ENCODE measurements at places on chromosomes 1 and 21.
A peak's percentile ranks its signal among the peaks of the same experiment; 100 is the strongest.

GRCh38 chr1:199394856-199395255 lies 632.7 kb upstream of the NR5A2 start:
- DNase-seq, result no peak

DNA sequence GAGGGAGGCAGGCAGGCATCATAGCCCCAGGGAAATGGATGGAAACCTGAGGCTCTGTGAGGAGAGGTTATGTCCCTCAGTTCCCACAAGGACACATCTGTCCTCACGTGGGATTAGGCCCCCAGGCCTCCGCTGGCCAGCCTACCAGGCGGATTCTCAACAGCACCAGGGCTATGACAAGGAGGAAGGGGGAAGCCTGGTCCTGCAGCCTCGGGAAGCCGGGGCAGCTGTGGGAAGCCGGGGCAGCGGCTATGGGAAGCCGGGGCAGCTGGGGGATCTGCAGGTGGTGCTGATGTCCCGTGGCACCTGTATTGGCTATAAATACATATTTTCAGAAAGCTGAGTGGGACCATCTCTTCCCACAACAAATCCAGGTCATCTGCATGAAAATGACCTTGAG lies 19.7 kb downstream of the BSND start:
- no peak for DNase-seq

- peak; percentile 75 for DNase-seq
These were observed 112.3 kb upstream of the NFIA start for GRCh38 chr1:60969971-60970509.

- no peak for DNase-seq
These were observed 633 bp upstream of the PPFIA4 start for GRCh38 chr1:203025686-203026030.

GRCh38 chr1:205017001-205017400 lies 26.0 kb upstream of the CNTN2 start:
- DNase-seq, result no peak

- no peak for DNase-seq
These were observed 156.9 kb upstream of the NBPF11 start for GRCh38 chr1:148308832-148309458.

DNA sequence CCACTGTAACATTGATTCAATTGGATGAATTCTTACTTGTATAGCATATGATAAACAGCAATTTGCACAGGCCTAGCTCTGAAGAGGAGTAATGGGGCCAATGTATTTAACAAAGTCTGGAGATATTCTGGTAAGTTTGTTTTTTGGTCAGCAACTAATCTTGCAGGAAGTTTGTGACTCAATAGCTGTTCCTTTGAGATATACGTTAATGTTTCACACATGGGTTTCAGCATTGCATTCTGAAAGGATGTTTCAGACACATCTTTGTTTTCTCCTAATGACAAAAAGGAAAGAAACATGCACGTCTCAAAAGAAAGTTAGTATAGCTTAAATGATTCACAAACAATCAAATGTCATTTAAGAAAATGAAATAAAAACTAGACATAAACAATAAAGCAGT lies 49.0 kb downstream of the LTN1 start:
- no peak for DNase-seq

- no peak for DNase-seq
These were observed 30.6 kb downstream of the HYI start for GRCh38 chr1:43422995-43423671.

GRCh38 chr1:88799491-88799890 lies 91.9 kb downstream of the GTF2B start:
- DNase-seq, result no peak

DNA sequence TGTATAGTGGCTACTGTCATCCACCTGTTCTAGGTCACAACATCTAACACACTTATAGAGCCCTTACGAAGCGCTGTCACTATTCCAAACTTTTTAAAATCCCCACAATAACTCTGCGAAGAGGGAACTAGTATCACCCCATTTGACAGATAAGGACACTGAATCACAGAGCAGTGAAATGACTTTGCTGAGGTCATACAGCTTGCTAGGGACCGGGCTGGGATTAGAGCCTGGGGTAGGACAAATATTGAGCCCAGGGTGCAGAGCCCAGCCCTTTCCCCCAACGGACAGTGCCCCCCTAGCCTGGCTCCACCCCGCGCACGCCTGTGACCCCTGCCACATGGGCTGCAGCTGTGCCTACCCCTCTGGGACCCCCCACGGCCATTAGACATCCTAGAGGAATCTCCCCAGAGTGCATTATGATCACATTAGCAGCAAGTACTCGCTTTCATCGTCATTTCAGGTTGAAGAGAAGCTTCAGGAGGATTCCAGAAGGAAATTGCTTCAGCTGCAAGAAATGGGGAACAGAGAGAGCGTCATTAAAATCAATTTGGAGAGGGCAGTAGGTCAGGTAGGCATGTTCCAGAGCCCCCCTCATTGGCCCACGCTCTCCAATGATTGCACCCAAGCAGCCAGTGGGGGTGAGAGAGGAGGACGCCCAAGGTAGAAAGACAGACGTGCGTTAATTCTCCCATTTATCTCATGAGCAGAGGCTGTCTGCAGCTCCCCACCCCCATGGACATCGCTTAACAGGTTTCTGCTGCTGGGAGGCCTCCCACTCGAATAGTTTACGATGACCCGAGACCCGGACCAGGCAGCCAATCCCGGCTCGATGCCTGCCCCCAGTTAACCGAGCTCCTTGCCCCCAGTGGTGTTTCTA lies 77.2 kb downstream of the FHAD1 start:
- DNase-seq, result no peak

DNA sequence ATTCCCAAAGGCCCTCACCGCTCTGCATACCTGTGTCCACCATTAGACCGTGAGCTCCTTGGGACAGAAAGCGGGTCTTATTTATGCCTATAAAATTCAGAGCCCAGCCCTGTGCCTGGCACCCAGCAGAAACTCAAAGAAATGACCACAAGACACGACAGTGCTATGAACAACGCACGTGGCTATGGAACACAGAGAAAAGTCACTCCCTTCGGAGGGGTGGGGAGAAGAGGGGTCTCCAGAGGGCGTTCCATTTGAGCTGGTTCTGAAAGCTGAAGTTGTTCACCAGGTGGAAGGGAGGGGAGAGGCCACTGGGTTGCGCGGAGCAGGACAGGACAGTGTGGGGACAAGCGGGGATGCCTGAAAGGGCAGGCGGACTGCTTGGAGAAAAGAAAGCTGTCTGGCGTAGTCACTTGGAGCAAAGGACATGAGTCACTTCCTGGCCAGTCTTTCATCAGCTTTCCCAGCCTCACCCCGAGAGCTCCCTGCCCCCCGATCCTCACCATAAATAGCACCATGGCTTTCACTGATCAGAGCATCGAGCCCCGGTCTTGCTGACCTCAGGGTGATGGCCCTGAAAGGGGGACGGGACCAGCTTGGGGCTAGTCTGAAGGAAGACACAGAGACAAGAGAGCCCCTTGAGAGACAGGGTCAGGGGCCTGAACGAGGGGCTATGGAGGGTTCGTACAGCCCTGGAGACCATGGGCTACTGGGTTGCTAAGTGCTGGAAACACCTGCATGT lies 28.5 kb downstream of the ECE1 start:
- no peak for DNase-seq

DNA sequence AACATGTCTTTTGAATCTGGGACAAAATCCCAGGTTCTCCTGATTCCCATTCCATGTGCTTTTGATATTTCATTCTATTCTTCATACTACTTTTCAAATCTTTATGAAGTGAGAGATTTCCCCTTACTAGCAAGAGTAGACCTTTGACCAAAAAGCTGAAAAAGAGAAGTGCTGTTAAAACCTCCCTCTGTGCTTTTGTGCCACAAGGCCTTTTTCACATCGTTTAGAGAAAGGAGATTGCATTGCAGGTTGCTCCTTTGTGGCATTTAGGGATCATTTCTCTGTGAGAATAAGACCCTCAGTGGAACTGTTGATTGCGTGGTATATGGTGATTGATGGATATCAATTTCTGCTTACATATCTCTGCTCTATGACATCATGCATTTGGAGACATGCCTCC lies 148.8 kb downstream of the TGFB2 start:
- no peak for DNase-seq

GRCh38 chr1:231695439-231696255 lies 69.1 kb downstream of the DISC1 start:
- peak; percentile 16 for DNase-seq

DNA sequence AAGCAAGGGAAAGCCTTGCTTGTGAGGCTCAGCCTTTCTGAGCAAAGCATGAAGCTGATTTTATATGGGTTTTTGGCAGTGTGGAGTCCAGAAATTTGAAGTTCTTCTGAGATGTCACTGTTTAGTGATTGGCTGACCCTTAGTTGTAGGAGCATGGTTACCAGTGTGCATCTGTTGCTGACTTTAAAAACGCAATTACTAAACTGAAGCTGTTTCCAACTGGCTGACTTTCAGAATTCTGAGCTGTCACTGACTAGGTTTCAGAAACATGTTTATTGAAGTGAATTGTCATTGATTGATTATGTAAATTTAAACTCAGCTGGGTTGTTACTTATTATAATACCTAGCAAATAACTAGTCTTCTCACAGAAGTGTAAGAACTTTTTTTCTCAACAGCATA lies 89.4 kb downstream of the PDE4B start:
- DNase-seq, result peak; percentile 81
